ENCODE measurements at places on chromosomes 1 and 21. TPM values are rescaled to one million over a fixed set of nuclear protein-coding genes. Genes with fewer than 3 reads are reported as not detected.

S100A13 gene
- total RNA-seq, result 56.3 TPM

FAM177B gene
- total RNA-seq, result not detected

ADGRL4 gene
- total RNA-seq, result 92.6 TPM

CCDC27 gene
- not detected for total RNA-seq

LDLRAP1 gene
- total RNA-seq, result 20.5 TPM

GCSAML gene
- total RNA-seq, result not detected
